ENCODE measurements at places on chromosomes 5 and 9.

DNA sequence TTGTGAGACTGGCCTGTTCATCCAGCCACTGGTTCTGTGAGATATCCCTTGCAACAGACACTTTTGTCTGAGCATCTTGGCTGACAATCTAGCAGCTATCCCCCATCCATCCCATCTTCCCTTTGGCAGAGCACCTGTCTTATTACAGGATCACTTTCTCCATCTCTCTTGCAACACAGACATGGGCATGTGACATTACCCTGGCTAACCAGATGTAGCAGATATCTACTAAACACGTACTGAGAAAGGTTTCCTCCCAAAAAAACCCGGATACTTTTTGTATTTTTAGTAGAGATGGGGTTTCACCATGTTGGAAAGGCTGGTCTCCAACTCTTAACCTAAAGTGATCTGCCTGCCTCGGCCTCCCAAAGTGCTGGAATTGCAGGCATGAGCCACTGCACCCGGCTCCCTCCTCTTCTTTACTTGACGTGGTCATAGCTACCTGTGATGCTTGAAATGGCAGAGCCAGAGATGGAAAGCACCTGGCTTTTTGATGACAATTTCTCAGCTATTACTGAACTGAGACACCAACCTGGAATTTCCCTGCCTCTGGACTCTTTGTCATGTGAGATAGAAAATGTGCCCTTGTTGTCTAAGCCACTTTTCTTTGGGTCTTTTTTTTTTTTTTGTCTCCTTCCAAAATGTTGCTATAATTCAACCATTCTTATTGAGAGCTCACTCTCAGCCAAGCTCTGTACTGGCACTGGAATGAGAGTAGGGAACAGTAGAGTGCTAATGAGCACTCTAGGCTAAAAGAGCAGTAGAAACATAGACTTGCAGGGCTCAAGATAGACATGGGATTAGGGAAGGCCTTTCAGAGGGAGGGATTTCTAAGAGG, 32.6 kb downstream of the FNBP1 start:
- peak overlapping the region; percentile 87 for H3K27ac ChIP-seq
- H3K4me1 ChIP-seq = peaks cover 29% of the 10 kb centered on the region
- no peaks in the 10 kb centered on the region for H3K27me3 ChIP-seq
- H3K36me3 ChIP-seq = no peaks in the 10 kb centered on the region
- no peak overlapping the region for H3K4me3 ChIP-seq

DNA sequence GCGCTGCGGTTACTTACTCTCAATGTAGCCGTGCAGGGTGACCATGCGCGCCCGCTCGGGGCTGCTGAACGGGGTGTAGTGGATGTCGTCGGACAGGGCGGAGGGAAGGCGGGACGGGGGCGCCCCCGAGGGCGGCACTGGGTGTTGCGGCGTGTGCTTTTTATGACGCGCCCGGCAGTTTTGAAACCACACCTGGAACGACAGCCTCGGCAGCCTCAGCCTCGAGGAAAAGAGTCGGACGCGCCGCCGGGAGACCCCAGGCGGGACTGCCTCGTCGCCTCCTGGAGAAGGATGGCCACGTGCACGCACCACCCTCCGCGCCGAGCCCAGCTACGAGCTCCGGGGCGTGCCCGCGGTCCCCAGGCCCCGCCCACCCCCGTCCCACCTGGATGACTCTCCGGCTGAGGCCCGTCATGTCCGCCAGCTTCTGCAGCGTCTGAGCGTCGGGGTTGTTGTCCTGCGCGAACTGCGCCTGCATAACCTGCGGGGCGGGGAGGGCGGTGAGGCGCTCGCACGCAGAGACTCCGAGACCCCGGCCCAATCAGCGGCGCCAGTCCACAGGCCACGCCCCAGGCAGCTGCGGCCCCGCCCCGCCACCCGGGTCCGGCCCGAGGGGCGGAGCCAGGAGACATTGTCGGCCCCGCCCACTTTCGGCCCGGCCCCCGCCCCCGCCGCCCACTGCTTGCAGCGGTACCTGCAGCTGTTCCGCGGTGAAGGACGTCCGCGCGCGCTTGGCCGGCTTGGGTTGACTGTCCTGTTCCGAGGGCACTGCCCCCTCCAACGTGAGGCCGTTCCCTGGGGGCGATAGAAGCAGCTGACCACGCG, 15.0 kb downstream of the LHX6 start:
- H3K27me3 ChIP-seq = peaks cover 34% of the 10 kb centered on the region
- no peaks in the 10 kb centered on the region for H3K36me3 ChIP-seq
- no peak overlapping the region for H3K27ac ChIP-seq
- H3K4me3 ChIP-seq = peak overlapping the region; percentile 51
- peaks cover 8% of the 10 kb centered on the region for H3K4me1 ChIP-seq

GRCh38 chr5:168992687-168993086, 308.3 kb downstream of the SLIT3 start:
- DNase-seq = no peak
- no peak overlapping the region for H3K27ac ChIP-seq
- H3K4me1 ChIP-seq = no peaks in the 10 kb centered on the region
- H3K27me3 ChIP-seq = no peaks in the 10 kb centered on the region
- H3K36me3 ChIP-seq = no peaks in the 10 kb centered on the region

GRCh38 chr5:76808141-76808691, 10.6 kb upstream of the F2RL1 start:
- H3K27ac ChIP-seq = no peak overlapping the region
- H3K4me1 ChIP-seq = no peaks in the 10 kb centered on the region
- no peak for DNase-seq
- H3K36me3 ChIP-seq = no peaks in the 10 kb centered on the region
- H3K4me3 ChIP-seq = no peak overlapping the region
- H3K27me3 ChIP-seq = no peaks in the 10 kb centered on the region

- H3K36me3 ChIP-seq = no peaks in the 10 kb centered on the region
- no peaks in the 10 kb centered on the region for H3K27me3 ChIP-seq
- H3K4me3 ChIP-seq = no peak overlapping the region
- no peaks in the 10 kb centered on the region for H3K4me1 ChIP-seq
- H3K27ac ChIP-seq = no peak overlapping the region
- DNase-seq = no peak
Measured at GRCh38 chr9:109276469-109277440, 44.1 kb downstream of the EPB41L4B start.

DNA sequence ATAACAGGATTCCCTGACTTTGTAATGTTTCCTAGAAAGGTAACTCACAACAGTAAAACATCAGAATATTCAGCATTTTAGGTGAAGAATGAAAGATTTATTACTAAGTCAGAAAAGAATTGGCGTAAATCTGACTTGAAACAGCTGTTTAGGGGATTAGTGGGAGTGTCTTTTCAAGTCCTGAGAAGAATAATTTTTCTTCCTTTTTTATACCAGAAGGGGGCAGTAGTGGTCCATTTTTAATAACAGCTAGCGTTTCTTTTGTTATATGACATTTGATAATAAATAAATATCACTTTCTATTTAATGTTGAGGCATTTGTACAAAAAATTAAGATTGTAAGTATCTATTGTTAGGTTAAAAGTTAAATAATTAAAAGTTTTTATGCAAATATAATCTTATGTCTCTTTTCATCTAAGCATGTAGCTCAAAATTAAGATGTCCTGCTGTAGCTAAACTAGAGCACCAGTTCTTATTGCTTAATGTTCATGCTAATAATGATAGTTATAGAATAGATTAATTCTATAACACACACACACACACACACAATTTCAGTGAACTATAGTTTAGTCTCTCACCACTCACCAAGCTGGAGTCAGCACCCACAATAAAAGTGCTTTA, 258.7 kb upstream of the ARRDC3 start:
- no peaks in the 10 kb centered on the region for H3K4me1 ChIP-seq
- H3K27me3 ChIP-seq = no peaks in the 10 kb centered on the region
- H3K36me3 ChIP-seq = no peaks in the 10 kb centered on the region
- DNase-seq = no peak

- no peaks in the 10 kb centered on the region for H3K36me3 ChIP-seq
- no peak overlapping the region for H3K27ac ChIP-seq
- H3K27me3 ChIP-seq = no peaks in the 10 kb centered on the region
- H3K4me1 ChIP-seq = peaks cover 3% of the 10 kb centered on the region
Measured at GRCh38 chr5:52807037-52807436, 19.3 kb downstream of the ITGA1 start.

GRCh38 chr9:3977614-3978112, 322.2 kb downstream of the GLIS3 start:
- H3K27me3 ChIP-seq = no peaks in the 10 kb centered on the region
- DNase-seq = no peak
- no peaks in the 10 kb centered on the region for H3K4me1 ChIP-seq
- no peak overlapping the region for H3K27ac ChIP-seq

DNA sequence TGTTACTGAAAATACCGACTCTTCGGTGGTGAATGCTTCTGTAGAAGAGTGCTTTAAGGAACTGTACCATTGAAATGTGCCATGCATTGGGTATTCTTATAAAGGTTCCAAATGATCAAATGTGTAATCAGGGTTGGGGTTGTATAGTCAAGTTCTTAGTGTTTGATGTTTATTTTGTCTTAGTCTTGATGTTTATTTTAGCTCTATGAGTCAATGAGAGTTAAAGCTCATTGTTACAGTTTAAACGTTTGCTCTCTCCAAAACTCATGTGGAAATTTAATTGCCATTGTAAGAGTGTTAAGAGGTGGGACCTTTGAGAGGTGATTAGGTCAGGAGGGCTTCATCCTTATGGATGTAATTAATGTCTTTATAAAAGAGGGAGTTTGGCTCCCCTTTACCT, 153.0 kb downstream of the FER start:
- no peaks in the 10 kb centered on the region for H3K36me3 ChIP-seq
- H3K27me3 ChIP-seq = no peaks in the 10 kb centered on the region
- no peak overlapping the region for H3K27ac ChIP-seq
- no peaks in the 10 kb centered on the region for H3K4me1 ChIP-seq
- no peak overlapping the region for H3K4me3 ChIP-seq

Data from effector memory CD4-positive, alpha-beta T cell (primary cell).